ENCODE measurements at places on chromosomes 7 and 10.

DNA sequence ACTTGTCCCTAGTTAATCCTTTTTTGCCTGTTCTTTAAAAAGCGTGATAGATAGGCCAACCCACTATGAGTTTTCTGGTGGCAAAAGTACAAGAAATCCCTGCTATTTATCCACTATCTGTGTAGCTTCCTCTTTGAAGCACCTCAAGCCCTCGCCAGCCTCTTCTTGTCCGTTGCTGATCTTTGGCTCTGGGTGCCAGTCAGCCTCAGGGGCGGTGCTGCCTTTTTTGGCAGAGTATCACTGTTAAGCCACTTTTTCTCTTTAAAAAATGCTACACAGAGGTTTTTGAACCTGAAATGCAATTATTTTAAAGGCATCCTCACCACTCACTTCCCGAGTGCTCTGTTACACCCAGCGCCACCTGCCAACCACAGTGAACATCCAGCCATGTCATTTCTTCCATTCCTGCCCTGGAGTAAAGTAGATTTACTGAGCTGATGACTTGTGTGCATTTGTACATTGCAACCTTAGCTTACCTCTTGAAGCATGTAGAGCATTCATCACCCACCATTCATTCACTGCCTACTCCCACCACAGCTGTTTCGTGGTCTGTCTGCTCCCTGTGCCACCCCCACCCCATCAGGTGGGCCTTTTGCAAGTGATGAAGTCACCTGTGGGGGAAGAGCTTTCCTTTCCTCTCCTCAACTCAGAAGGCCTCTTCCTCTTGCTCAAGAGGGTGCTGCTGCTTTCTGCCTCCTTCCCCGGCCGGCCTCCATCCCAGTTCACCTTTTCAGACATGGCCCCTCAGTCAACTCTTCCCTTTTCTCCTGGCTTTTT, 414.2 kb upstream of the GALNT17 start:
- DNase-seq: no peak

DNA sequence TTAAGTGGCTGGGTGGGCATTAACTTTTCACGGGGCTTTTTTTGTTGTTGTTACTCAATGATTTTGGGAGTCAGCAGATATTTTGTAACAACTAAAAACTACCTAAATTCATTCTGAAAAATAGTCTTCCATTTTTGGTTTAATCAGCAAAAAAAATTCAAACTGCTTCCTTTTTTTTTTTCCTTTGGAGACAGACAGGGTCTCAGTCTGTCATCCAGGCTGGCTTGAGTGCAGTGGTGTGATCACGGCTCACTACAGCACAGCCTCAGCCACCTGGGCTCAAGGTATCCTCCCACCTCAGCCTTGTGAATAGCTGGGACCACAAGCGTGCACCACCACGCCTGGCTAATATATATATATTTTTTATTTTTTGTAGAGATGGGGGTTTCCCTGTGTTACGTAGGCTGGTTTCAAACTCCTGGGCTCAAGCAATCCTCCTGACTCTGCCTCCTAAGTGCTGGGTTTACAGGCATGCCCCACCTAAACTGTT, 36.5 kb downstream of the SKIDA1 start:
- no peak for DNase-seq

DNA sequence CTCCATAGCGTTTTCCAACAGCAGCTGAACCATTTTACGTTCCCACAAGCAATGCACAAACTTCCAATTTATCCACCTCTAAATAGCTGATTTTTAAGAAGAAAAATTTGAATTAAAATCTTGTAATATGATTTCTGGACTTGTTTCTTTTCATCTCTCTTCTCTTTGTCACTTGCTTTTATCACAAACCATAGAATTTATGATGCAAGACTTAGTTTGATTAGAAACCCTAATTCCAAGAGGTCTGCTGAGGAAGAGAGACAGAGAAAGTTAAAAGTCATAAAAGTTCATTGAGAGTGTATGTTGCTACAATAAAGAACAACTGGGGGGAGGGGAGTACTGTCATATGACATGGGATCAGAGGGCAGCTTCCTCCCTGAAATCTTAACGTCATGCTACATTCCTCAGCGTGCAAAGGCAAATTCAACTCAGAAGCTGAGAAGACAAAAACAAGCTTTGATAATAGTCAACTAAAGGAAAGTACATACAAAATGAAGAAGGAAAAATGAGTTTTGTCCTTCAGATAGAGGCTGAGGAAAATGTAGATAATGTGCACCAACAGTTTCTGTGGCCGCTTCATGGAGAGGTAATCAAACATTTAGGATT, 18.4 kb upstream of the CUBN start:
- no peak for DNase-seq

DNA sequence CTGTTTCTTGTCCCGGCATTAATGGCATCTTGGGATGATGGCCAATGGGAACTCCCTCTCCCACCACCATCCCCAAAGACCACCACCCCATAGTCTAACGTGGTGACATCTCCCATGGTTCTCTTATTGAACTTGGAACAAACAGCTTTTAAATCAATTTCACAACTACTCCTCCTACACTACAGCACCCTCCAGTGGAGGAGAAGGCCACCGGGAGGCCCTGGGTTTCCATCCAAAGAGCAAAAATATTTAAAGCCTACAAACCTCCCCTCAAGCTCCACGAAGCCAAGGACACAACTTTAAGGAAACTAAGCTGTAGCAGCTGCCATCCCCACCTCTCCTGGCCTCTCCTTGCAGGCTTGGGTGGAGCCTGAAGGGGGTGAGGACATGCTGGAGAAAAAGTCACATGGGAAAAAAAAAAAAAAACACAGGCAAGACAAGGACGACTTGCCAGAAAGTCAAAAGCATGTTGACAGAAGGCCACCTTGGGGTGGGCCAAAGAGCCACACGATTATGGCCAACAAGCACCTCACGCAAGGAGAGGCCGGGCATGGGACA, 94.0 kb upstream of the LANCL2 start:
- no peak for DNase-seq

GRCh38 chr10:52483587-52483986, 169.5 kb downstream of the DKK1 start:
- DNase-seq: no peak

DNA sequence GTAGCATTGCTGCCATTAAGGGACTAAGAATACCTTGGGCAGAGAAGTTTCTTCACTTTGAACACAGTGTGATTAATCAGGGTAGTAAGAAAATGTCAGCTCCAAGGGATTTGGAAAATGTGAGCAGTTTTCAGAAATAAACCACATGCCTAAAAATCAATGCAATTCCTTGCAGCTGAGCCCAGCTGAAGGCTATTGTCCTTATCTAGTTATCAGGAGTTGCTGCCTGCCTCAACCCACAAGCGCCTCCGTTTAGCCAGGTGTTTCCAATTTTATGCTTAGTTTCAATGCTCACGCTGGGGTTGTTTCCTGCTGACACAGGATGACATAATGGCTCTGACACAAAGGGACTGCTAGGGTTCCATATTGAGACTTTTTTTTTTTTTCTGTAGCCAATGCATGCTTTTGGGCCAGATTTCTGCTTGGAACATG, 132.3 kb upstream of the ANK3 start:
- no peak for DNase-seq

GRCh38 chr10:128626397-128627000, 500.3 kb upstream of the MKI67 start:
- no peak for DNase-seq

DNA sequence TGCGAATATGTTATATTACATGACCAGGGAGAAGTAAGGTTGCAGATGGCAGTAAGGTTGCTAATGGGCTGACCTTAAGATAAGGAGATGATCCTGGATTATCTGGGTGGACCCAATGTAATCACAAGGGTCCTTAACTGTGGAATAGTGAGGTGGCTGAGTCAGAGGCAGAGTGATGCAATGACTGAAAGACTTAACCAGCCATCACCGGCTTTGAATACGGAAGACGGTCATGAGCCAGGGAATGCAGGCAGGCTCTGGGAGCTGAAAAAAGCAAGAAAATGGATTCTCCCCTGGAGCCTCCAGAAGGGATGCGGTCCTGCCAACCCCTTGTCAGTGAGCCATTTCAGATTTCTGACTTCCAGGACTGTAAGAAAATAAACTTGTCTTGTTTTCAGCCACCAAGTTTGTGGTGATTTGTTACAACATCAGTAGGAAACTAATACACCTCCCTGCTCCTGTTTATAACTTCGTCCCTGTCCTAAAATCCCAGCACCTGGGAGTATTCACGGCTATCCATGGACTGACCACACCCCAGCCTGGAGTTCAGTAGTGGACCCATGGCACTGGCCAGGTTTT, 4.6 kb upstream of the C10orf95 start:
- no peak for DNase-seq

DNA sequence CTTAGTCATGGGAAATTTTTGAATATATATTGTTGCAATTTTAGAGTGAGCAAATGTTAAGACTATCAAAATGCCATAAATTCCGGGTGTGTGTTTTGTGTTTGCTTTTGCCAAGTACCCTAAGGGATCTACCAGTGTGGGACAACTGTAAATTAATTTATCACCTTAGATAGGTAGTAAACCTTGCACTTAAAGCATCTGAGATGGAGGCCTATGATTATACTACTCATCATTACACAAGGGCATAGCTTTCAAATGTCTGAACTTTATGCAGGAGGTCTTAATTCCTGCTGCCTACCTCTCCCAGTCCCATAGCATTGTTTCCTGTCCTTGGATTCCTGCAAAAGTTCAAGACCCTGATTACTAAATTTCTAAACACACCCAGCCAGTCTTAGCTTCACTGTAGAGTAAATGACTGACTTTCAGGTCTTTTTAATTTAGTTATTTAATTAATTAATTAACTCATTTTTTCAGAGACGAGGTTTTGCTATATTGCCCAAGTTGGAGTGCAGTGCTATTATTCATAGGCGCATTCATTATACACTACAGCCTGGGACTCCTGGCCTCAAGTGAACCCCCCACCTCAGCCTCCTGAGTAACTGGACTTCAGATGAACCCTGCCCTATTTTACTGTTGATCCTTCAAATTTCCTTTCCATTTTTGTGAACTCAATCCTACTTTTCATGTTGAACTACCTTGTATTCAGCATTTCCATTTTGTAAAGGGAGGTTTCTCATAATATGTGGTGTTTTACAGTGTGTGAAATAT, 47.0 kb downstream of the THSD7A start:
- no peak for DNase-seq

GRCh38 chr7:101537205-101537604, 91.9 kb downstream of the MYL10 start:
- DNase-seq: no peak

GRCh38 chr7:32522746-32523530, 27.6 kb downstream of the AVL9 start:
- no peak for DNase-seq

DNA sequence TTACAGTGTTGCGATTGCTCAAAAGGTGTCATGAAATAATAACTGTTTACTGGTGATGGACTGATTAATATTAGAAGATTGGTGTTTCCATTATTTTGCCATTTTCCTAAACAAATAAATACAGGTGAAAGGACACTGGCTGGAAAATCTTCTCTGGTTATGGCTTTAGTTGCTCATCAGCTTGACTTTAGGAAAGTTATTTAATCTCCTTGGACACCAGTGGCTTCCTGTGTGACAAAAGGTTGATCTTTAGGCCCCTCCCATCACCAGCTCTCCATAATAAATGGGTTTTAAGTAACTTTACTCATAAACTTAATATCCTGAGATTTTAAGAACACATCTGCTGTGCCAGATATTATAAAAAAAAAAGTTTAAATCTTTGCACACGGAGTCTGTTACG, 737 bp downstream of the CABCOCO1 start:
- no peak for DNase-seq

DNA sequence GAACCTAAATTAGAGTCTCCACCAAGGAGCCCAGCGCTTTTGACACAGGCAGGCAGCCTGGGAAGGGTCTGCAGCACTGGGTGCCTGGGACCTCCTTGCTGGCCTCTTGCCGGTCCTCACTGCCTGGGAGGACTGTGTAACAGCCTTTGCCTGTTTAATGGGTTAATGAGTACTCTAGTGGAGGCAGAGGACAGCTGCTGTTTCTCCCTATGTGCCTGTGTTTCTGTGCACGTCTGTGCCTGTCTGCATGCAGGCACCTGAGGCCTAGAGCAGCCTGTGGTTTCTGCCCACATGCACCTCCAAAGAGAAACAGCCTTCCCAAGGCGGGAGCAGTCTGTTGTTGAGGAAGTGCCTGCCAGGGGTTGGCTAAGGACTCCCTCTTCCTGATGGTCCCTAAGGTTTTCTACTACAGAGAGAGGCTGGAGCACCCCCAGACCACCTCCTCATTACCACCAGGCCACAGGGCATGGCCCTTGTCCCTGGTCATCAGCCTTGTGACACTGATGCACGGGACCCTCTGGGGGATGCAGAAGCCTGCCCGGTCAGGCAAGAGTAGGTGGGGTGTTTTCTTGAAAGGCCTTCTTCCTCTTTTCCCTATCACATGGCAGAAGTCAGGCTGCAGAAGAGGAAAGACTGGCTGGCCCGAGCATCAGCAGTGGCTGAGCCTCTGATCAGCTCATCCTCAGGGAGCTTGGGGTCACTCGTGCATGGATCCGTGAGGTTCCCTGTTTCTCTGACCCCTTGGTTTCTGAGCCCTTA, 14.2 kb downstream of the SLC29A3 start:
- no peak for DNase-seq
